Activated naive CD8-positive, alpha-beta T cell treated with anti-CD3 and anti-CD28 coated beads for 36 hours (primary cell): ENCODE measurements at places on chromosomes 4 and X.

GRCh38 chrX:37847733-37848197 lies 394 bp upstream of the DYNLT3 start:
- no peak for DNase-seq

GRCh38 chr4:147085781-147086180 lies 140.1 kb upstream of the TTC29 start:
- no peak for DNase-seq

GRCh38 chr4:19831644-19832285 lies 419.9 kb upstream of the SLIT2 start:
- DNase-seq, result no peak

- no peak for DNase-seq
Observed at GRCh38 chrX:72052415-72053090, 79.2 kb downstream of the RTL5 start.

DNA sequence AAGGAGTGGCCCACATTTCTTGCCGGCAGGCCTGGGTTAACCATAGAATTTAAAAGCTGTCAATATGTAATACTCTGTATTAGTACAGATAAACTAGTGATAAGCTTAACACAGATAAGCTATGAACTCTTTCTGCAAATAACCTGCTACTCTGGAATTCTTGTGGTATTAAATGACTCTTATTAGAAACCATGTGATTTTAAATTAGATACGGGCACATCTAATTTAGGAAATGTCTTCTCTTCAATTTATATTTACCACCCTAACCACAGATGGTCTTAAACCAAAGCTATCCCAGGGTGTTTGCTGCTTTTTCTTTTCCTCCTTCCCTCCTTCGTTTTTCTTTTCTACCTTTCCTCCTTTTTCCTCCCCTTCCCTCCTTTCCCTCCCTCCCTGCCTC lies 4.9 kb downstream of the GNRHR start:
- no peak for DNase-seq

GRCh38 chrX:31832263-31832662 lies 760.4 kb upstream of the FTHL17 start:
- no peak for DNase-seq

DNA sequence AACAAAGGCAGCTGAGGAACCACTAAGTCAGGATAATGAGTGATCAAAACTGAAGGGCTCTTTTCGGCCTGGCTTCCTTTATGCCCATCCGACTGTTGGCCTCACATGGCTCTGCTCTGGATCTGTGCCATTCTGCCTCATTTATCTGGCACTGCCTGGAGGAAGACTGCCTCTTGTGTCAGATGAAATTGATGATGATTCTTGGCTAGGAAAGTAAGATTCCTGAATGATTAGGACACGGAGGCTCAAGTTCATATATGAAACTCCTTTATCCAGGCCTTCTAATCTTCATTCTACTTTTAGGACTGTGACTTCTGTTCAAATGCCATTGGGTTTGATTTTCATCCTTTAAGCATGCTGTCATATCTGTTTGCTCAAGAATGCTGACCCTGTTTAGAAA lies 475.4 kb upstream of the RPS6KA3 start:
- no peak for DNase-seq

DNA sequence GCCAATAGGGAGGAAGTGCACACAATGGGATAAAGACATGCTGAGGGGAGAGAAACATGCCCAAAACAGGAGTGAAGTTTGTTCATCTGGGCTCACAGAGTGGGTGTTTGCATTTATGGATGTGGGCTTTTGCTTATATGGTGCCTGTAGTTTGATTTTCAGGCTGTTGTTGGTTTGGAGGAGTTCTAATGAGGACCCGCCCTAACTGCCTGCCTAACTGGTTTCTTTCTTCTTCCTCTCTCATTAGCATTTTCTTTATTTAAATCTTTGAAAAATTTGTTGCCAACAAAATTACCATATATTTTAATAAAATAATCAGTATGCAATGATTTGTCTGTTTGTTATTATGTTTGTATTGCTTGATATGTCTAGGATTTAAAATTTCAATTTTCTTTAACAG lies 1965.8 kb downstream of the C4orf33 start:
- no peak for DNase-seq

GRCh38 chrX:26262121-26262523 lies 46.2 kb downstream of the MAGEB5 start:
- no peak for DNase-seq

- no peak for DNase-seq
Observed at GRCh38 chr4:101236097-101236496, 111.2 kb downstream of the PPP3CA start.

GRCh38 chr4:10703766-10704429 lies 19.3 kb upstream of the CLNK start:
- no peak for DNase-seq

- DNase-seq, result no peak
Observed at GRCh38 chrX:17459661-17460060, 84.7 kb downstream of the NHS start.

- peak; percentile 2 for DNase-seq
Observed at GRCh38 chr4:168711197-168712140, 214.6 kb downstream of the PALLD start.

- no peak for DNase-seq
Observed at GRCh38 chr4:56296526-56296925, 90.8 kb downstream of the AASDH start.

- no peak for DNase-seq
Observed at GRCh38 chrX:53354669-53355068, 67.8 kb downstream of the SMC1A start.

DNA sequence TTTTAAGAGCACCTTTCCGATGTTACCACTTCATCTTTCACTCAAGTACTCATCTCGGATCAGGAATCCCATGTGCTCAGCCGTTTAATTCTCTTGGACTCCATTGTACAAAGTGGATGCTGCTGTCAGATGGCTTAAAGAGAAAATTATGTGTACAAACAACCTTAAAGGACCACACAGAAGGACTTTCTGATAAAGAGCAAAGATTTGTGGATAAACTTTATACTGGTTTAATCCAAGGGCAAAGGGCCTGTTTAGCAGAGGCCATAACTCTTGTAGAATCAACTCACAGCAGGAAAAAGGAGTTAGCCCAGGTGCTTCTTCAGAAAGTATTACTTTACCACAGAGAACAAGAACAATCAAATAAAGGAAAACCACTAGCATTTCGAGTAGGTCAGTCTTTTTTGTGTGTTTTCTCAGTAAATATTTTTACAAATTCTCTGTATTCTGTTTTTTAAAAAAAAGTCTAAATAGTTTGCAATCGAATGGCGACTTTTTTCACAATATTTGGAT lies 20.1 kb downstream of the MMAA start:
- no peak for DNase-seq

DNA sequence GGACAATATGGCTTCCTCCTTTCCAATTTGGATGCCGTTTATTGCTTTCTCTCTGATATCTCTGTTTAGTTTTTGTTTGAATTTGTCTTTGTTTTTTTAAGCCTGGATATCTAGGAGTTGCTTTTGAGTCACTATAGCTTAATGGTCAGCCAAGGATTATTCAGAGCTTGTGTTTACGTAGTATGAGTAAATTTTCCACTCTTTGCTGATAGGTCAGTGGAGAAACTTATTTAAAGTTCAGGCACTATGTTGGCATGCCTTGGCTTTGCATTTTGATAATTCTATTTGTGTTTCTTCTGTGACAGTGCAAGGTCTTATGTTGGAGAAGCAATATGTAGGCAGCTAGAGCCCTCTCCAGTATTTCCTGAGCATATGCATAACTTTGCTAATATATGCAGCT lies 315.2 kb downstream of the GRID2 start:
- DNase-seq, result no peak

- DNase-seq, result no peak
Observed at GRCh38 chr4:82213485-82214417, 160.0 kb downstream of the HNRNPD start.

- DNase-seq, result no peak
Observed at GRCh38 chr4:17812801-17813200, 2.0 kb downstream of the NCAPG start.

DNA sequence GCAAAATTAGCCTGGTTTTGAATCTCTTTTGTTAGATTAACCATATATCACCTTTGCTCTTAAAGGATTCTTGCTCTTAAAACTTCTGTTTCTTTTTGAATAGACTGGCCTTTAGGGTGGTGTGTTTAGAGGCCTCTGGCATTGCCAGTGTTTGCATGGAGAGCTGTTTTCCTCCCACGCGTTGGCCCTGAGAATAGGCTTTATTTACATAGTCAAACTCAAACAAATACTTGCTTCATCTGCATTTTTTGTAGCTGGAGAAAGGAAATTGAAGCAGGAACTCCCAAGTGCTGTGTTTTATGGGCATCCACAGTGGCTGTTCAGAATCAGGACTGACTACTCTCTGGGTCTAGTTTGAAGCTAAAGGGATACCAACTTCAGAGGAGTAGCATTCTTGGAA lies 2.7 kb downstream of the SHROOM2 start:
- DNase-seq, result no peak

GRCh38 chrX:119790977-119791436 lies 423 bp downstream of the RPL39 start:
- DNase-seq, result no peak

- peak; percentile 4 for DNase-seq
Observed at GRCh38 chr4:157978680-157979361, 194.0 kb downstream of the GASK1B start.

GRCh38 chr4:155543126-155543765 lies 123.4 kb upstream of the GUCY1A1 start:
- no peak for DNase-seq

DNA sequence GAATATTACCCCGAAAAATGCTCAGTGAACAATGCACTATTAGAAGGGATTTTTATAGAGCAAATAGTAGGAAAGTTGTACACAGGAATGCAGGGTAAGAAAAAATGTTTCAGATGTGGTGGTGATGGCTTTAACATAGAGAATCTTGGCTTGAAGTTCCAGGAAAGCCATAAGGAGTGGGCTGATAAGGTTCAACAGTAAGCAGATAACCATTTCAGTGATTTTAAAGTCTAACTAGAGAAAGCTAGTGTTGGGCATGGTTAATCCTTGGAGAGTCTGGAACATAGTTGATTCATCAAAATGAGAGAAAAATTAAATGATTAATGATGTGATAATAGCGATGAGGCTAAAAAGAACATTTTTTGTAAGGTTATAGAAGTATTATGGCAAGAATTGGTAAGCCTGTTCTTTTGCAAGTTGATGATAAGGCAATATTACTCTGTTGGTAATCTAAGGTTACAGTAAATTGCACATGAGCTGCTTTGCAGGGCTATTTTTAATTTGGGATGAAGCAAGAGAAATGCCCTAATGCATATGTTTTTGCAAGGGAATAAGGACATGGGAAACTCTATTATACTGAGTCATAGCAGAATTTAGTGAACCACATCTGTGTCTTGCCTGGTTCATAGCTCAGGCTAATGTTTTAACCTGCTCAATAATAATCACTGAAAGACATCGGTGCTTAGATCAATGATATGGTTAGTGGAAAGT lies 44.3 kb downstream of the GALNTL6 start:
- no peak for DNase-seq

- DNase-seq, result no peak
Observed at GRCh38 chrX:1210844-1211243, 1.6 kb downstream of the CRLF2 start.

DNA sequence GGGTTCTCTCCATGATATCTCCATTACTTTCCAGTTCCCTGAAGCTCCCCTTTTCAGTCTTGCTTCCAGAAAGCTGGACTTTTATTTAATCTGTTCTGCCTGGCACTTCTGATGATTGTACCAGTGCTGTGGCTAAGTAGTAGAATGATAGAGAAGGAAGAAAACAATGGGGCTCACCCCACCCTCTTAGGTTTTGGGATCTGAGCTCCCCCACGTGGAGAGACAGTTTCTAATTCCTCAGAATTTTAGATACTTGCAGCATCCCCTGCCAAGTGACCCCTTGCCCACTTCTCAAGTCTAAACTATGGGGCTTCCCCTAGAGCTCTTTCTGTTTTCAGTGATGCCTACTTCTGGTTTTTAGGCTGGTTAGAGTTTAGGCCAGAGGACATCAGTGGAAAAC lies 73.9 kb downstream of the GC start:
- DNase-seq, result no peak

- no peak for DNase-seq
Observed at GRCh38 chr4:186792728-186793366, 69.2 kb upstream of the FAT1 start.

DNA sequence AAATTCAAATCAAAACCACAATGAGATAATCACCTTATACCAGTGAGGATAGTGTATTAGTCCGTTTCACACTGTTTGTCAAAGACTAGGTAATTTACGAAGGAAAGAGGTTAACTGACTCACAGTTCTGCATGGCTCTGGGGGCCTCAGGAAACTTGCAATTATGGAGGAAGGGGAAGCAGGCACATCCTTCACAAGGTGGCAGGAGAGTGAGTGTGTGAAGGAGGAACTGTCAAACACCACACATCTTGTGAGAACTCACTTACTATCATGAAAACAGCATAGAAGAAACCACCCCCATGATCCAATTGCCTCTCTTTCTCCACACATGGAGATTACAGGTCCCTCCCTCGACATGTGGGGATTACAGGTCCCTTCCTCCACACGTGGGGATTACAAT lies 54.7 kb upstream of the TRPC5 start:
- DNase-seq, result no peak

DNA sequence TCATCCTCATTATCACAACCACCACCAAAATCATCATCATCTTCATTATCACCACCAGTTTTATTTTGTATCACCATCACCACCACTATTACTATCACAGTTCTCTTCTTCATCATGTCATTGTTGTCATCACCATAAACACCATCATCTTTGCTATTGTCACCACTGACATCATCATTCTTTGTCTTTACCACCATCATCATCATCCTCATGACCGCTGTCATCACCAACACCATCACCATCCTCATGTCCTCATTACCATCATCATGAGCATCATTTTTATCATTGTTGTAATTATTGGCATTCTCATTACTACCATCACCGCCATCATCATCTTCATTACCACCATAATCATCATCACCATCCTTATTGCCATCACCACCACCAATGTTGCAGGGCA lies 31.4 kb downstream of the EVC start:
- no peak for DNase-seq

DNA sequence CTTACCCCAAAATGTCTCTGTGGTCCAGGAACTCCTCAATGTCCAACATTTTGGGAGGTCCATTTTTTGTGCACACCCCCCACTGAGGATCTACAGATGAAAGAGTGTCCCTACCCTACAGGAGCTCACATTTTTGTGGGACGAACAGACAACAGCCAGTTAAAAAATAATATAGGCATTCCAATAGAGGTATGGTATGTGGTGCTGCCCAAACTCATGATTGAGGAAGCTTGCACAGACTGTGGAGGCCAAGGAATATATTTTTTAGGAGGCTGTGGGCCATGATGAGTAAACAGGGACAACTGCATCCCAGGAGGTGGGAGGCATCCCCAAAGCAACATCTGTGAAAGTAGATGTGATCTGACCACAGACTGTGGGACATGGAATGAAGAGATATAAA lies 181.0 kb upstream of the HCCS start:
- no peak for DNase-seq
